ENCODE measurements at places on chromosomes 6 and 20. TPM values are rescaled to one million over a fixed set of nuclear protein-coding genes. Genes with fewer than 3 reads are reported as not detected.

Gene HCK
- total RNA-seq = not detected

GRCh38 chr6:161870236-161870901, 596.5 kb upstream of the AGPAT4 start:
- DNase-seq = no peak

DNA sequence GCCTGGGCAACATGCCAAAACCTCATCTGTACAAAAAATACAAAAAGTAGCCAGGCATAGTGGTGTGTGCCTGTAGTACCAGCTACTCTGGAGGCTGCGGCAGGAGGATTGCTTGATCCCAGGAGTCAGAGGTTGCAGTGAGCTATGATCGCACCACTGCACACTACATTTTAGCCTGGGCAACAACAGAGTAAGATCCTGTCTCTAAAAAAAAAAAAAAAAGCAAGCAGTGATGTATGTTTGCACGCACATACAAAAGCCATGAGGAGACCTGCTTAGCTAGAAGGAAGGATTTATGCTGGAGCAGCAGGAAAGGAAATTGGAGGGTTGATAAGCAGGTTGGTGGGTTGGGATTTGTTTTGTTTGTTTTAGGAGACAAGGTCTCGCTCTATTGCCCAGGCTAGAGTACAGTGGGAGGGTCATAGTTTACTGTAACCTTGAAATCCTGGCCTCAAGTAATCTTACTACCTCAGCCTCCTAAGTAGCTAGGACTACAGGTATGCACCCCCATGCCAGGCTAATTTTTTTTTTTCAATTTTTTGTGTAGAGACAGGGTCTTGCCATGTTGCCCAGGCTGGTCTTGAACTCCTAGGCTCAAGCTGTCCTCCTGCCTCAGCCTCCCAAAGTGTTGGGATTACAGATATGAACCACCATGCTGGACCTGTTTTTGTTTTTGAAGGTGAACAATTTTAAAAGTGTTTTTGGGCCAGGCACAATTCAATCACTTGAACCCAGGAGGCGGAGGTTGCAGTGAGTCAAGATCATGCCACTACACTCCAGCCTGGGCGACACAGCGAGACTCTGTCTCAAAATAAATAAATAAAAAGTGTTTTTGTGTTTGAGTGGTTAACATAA, 4.0 kb downstream of the ZSWIM3 start:
- no peak for DNase-seq

Gene HLA-DOB
- 0.32 TPM for total RNA-seq

DNA sequence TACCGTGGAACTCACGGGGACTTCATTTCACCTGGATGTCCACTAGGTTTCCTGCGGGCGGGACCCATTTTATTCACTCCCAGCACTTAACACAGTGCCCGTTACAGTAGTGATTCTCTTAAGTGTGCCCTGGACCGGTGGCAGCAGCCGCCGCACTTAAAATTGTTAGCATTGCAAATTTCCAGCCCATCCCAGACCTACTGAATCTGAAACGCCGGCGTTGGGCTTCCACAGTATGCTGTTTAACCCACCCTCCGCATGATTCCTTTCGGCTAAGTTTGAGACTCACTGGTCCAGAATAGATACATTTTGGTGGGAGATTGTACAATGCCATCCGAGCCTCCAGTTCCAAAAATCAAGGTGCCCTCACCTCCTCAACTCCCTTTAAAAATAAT, 967 bp downstream of the SMPDL3A start:
- DNase-seq = no peak

DNA sequence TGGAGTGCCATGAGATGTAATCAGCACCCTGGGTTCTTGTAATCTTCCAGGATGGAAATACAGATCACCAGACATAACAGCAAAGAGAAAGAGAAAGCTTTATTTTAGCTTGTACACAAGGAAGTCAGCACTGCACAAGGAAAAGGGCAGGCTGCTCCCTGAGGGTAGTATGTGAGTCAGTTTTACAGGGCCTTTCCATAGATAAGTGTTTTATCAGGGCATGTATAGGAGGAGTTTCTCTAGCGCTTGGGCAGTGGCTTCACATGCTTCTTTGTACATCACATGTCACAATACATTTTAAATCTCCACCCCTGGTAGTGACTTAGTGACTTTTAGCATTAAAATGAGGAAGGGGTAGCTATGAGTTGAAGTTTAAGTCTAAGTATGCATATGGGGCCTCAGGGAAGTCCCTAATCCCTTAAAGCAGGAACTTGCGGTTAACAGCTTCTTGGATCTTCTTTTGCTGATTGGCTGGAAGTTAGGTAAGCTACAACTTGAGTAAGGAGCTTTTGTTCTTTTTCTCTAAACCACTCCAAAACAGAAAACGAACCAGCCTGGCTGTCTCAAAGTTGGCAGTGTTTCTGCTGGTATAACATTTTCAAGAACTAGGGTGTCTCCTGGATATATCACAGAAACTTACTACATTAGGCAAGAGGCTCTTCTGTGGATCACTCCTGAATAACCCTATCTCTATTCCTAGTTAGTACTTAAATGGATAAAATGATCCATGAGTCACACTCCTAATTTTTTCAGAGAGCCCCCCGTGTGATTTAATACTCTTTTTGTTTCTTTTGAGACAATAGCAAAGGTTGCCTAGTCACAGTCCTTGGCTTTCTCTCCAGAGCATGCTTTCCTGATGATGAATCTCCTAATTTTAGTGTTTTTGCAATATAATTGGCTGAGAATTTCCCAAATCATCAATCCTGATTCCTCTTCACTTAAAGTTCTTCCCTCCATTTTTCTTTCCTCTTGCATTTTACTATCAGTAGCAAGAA, 60.2 kb downstream of the MRAP2 start:
- DNase-seq = no peak

DNA sequence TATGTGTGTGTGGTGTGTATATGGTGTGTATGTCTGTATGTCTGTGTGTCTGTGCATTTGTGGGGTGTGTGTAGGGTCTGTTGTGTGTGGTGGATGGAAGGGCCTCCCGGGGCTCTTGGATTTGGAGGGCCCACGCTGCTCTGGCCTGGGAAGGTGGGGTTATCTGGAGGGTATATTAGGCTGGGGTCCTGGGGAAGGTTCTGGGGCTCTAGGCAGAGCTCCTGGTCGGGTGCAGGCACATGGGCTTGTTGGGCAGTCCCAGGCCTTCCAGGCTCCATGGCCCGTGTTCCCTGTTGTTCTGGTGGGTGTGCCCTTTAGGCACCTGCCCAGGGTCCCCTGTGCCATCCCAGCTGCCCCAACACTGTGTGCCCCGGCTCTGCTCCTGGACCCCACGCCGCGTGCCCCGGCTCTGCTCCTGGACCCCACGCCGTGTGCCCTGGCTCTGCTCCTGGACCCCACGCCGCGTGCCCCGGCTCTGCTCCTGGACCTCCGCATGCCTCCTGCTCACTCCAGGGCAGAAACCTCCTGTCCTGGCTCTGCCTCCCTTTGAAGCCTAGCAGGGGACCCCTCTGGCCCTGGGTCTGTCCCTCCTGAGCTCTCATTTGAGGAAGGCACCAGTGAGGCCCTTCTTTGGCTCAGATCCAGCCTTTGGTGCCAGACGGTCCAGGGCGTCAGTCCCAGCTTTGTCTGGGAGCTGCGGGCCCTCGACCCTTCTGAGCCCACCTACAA, 10.2 kb upstream of the MYT1 start:
- DNase-seq = no peak

DNA sequence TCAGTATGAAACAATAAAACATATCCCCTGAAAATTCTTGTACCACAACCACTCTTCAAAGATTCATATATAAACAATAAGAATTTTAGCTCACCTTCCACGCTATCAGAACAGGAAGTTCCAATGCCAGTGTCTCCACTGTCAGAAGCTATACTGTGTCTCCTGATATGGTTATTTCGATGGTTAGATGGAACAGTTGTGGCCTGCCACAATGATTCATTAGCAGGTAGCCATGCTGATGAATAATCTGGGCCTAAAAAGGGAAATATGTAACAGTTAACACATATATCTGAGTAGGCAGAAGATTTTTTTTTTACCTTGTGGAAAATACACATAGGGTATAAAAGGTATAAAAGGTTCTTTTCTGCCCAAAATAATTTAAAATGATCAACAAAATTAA, 19.0 kb downstream of the CEP85L start:
- no peak for DNase-seq

DNA sequence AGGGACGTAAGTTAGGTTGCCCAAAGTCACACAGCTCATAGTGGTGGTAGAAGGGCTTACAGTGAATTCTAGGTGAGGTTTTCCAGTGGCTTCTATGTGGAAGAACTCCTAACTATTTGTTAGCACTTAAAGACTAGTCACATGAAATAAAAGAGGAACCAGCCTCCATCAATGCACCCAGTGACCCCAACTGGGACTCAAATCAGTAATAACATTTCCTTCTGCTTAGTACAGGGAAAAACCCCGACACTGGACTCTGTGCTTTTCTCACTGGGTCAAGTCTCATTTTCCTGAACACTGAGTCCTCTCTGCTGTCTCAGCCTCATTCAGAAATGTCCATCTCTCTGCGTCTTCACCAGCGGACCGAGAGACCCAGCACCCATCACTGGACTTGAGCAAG, 89.2 kb downstream of the SLC22A23 start:
- DNase-seq = no peak

Gene LGSN
- not detected for total RNA-seq

Gene NHLRC1
- 1.3 TPM for total RNA-seq

Gene BMP2
- total RNA-seq = 9.7 TPM

Gene PRDM13
- total RNA-seq = not detected

GRCh38 chr6:36674942-36675341, 3.6 kb upstream of the CDKN1A start:
- no peak for DNase-seq

DNA sequence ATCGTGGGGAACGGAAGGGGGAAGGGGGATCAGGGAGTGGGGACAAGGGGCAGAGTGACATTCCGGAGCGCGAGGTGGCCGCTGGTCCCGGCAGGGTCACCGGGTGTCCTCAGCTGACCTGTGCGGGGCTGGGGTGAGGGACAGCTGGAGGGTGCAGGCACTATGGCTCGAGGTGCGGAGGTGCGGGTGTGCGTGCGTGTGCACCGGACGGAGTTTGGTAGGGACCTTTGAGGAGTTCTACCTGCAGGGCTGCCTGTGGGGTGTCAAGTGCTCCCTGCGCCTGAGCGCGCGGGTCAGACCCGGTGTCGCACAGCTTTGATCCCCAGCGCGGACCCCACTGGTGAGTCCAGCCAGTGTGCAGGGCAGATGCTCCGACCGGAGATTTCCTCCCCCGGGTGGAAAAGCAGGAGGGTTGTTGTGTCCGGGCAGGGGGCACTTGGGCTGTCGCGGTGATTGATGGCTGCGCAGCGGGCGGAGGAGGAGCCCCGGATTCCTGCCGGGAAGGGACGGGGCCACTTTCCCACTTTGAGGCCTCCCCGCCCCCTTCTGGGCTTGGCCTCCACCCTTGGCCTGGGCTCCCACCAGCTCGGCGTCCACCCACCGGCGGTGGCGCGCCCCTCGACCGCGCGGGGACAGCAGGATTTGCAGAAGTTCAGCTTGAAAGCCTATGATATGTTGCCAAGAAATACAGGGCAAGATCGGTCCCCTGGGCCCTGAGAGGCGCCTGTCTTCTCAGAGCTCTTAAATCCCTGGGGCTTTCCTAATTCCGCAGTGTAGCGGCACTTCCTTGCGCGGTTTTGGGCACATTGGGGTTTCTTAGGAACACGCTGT, 658 bp downstream of the RIN2 start:
- peak; percentile 64 for DNase-seq

Measured in SJSA1 (cell line).